ENCODE measurements at places on chromosomes 3 and 15. TPM values are rescaled to one million over a fixed set of nuclear protein-coding genes. Genes with fewer than 3 reads are reported as not detected.

Gene OR5K2
- not detected for total RNA-seq

Gene TMCO5A
- not detected for total RNA-seq

Gene PARP15
- not detected for total RNA-seq

Gene GATA2
- total RNA-seq = 89.1 TPM

Gene GHSR
- total RNA-seq = not detected

Gene PIERCE2
- total RNA-seq = 0.62 TPM

Gene WDR93
- total RNA-seq = not detected

Gene GASK1A
- total RNA-seq = not detected

- no peaks in the 10 kb centered on the region for H3K4me1 ChIP-seq
- no peak overlapping the region for H3K4me3 ChIP-seq
- no peak overlapping the region for H3K27ac ChIP-seq
- H3K27me3 ChIP-seq = peaks cover 5% of the 10 kb centered on the region
- no peak for DNase-seq
Observed at GRCh38 chr3:69830147-69830546, 90.9 kb downstream of the MITF start.

GRCh38 chr3:17845026-17845812 is 102.8 kb upstream of the TBC1D5 start:
- peaks cover 27% of the 10 kb centered on the region for H3K4me1 ChIP-seq
- no peak overlapping the region for H3K27ac ChIP-seq
- H3K4me3 ChIP-seq = no peak overlapping the region
- no peaks in the 10 kb centered on the region for H3K36me3 ChIP-seq

- H3K36me3 ChIP-seq = no peaks in the 10 kb centered on the region
- DNase-seq = no peak
- H3K4me3 ChIP-seq = no peak overlapping the region
Observed at GRCh38 chr3:5007873-5008272, 28.6 kb downstream of the BHLHE40 start.

DNA sequence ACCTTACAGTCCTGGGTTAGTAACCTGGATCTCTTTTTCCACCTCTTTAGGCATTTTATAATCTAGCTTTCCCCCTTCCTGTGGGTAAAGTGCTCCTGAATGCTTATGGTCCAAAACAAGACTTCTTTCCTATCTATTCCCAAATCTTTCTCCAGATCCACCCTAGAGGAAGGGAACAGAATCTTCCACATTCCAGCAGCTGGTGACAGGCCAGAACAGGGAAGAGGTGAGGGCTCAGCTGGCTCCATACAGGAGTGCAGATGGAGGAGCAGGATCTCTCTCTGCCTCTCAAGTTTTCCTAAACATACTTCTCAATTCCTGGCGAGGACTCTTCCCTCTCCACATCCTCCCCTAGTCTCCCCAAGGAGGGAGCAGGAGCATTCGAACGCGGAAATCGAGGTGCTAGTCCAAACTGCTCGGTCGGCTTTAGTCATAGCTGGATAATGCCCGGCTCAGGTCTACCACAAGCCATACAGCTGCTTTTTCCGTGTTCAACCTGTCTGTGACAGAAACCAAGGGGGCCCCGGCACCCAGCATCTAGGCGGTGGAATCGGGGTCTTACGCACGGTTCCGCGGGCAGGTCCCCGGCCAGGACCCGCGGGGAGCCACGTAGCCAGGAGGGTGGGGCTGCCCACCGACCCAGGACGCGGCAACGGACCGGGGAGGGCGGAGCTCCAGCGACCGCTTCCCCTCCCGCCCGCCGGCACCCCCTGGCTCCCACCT is 4.0 kb downstream of the RASSF1 start:
- H3K4me1 ChIP-seq = peaks cover 59% of the 10 kb centered on the region
- peaks cover 6% of the 10 kb centered on the region for H3K27me3 ChIP-seq
- DNase-seq = peak; percentile 28
- peaks cover 34% of the 10 kb centered on the region for H3K36me3 ChIP-seq

- H3K36me3 ChIP-seq = peaks cover 30% of the 10 kb centered on the region
- no peaks in the 10 kb centered on the region for H3K27me3 ChIP-seq
- DNase-seq = no peak
- H3K4me1 ChIP-seq = peaks cover 6% of the 10 kb centered on the region
Observed at GRCh38 chr3:123110282-123110975, 43.6 kb downstream of the PDIA5 start.

- peaks cover 5% of the 10 kb centered on the region for H3K27me3 ChIP-seq
- peaks cover 25% of the 10 kb centered on the region for H3K4me1 ChIP-seq
- H3K36me3 ChIP-seq = peaks cover 13% of the 10 kb centered on the region
- DNase-seq = no peak
Observed at GRCh38 chr15:75148280-75148679, 53.4 kb upstream of the C15orf39 start.

GRCh38 chr15:73685981-73686380 is 1.8 kb downstream of the CD276 start:
- no peaks in the 10 kb centered on the region for H3K36me3 ChIP-seq
- H3K27me3 ChIP-seq = no peaks in the 10 kb centered on the region
- H3K4me1 ChIP-seq = peaks cover 29% of the 10 kb centered on the region
- peak overlapping the region; percentile 86 for H3K4me3 ChIP-seq

DNA sequence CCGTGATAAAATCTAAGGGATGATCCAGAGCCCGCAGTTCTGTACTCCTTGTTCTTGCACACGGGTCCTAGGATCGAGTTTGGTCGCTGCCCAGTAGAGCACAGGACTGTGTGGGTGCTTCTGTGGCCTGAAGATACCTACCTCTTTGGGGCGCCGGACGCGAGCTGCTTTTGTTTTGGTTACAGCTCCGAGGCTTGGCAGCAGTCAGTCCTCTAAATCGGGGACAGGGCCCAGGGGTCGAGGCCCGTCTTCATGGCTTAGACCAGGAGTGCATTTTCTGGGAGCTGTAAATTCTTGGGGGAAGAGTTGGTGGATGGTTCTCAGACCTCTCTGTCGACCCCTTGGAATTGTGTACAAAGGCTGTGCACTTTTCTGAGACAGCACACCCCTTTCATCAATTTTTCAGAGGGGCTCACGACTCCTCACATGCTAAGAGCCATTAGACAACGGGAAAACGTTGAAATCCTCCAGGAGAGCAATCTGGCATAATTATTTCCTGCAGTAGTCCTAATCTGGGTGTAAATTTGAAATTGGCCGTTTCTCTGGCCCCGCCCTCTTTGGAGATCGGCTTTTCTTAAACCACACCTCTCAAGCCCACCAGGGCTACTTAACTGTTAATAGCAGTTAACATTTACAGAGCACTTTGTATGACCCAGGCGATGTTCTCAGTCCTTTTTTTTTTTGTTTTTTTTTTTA is 928 bp downstream of the CEP97 start:
- H3K4me3 ChIP-seq = peak overlapping the region; percentile 99
- no peak for DNase-seq
- H3K27me3 ChIP-seq = no peaks in the 10 kb centered on the region
- H3K27ac ChIP-seq = peak overlapping the region; percentile 96

- H3K27me3 ChIP-seq = peaks cover 24% of the 10 kb centered on the region
- no peak for DNase-seq
- peak overlapping the region; percentile 95 for H3K4me3 ChIP-seq
- peaks cover 13% of the 10 kb centered on the region for H3K36me3 ChIP-seq
- H3K27ac ChIP-seq = peak overlapping the region; percentile 26
Observed at GRCh38 chr3:158106766-158107471, 699 bp upstream of the SHOX2 start.

- peaks cover 10% of the 10 kb centered on the region for H3K36me3 ChIP-seq
- H3K4me3 ChIP-seq = peak overlapping the region; percentile 99
- no peak for DNase-seq
- peak overlapping the region; percentile 99 for H3K27ac ChIP-seq
Observed at GRCh38 chr3:132660811-132661070, 612 bp downstream of the UBA5 start.

DNA sequence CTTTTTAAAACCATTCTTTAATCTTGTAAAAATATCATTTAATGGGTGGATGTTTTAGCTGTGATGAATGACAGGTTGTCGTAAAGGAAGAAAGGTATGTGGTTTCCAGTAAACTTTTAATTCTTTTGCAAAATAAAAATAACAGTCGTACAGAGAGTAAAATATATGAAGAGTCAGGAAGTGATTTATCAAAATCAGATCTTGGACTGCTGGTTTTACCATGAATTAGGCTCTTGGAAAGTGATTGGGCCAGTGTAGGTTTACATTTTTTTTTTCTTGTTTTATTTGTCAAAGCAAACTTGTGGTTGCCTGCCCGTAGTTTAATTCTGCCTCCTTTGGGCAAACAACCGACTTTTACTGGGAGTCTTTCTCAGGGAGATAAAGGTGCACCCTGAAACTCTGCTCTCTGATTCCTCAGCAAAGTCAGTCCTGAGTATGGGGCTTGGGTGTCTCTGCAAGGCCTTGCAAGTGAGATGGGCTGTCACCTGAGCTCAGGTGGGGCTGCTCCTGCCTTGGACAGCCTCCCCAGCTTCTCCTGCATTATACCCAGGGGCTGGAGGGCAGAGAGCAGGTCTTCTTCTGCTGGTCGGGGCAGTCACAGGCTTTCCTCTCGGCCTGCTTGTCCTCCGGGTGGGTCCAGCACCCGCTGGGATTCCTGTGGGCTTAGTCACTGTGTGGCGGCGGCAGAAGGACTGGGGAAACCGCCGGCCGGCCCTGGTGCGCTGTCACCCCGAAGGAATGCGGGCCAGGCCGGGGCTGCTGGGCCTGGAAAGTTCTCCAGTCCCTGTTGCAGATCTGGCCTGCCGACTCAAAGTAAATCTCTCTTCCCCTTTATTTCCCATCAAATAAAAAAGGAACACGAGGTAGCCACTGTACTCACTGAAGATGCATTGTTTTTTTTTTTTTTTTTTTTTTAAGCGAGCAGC is 79.0 kb downstream of the IGF1R start:
- peak overlapping the region; percentile 86 for H3K4me3 ChIP-seq
- peaks cover 19% of the 10 kb centered on the region for H3K36me3 ChIP-seq

DNA sequence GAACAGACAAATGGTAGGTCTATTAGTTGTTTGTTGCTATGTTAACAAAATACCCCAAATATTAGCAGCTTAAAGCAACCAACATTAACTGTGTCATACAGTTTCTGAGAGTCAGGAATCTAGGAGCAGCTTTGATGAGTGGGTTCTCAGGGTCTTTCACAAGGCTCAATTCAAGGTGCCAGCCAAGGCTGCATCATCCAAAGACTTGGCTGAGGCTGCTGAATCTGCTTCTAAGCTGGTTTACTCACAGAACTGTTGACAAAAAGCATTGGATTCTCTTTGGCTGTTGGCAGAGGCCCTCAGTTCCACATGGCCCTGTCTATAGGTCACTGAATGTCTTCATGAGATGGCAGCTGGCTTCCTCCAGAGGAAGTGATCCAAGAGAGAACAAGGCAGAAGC is 40.3 kb upstream of the TSC22D2 start:
- peak overlapping the region; percentile 46 for H3K27ac ChIP-seq
- H3K4me1 ChIP-seq = peaks cover 66% of the 10 kb centered on the region
- H3K27me3 ChIP-seq = no peaks in the 10 kb centered on the region

- no peak for DNase-seq
- H3K27ac ChIP-seq = peak overlapping the region; percentile 81
- H3K4me3 ChIP-seq = peak overlapping the region; percentile 68
- no peaks in the 10 kb centered on the region for H3K27me3 ChIP-seq
Observed at GRCh38 chr3:11510001-11510340, 133.7 kb downstream of the VGLL4 start.

DNA sequence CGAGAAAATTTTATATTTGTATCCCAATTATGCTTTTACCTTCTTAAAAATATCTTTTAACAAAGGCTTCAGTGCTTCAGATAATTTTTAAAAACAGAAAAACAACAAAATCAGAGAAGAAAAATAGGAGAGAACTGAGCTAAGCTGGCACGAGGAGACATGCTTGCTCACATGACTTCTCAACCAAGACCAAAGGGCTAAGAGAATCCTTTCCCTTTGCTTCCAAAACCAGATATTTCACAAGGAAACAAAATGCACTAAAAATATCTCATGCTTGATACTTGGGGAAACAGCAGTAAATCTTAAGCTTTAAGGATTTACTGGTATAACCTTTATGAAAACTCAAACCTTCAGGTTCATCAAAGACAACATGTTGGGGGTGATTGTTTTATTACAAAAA is 58.4 kb downstream of the CAPN7 start:
- peaks cover 17% of the 10 kb centered on the region for H3K4me1 ChIP-seq
- H3K4me3 ChIP-seq = no peak overlapping the region
- no peak for DNase-seq
- no peaks in the 10 kb centered on the region for H3K36me3 ChIP-seq
- H3K27me3 ChIP-seq = peaks cover 2% of the 10 kb centered on the region

- H3K36me3 ChIP-seq = peaks cover 13% of the 10 kb centered on the region
- H3K27ac ChIP-seq = no peak overlapping the region
Observed at GRCh38 chr15:52163321-52164190, 27.6 kb downstream of the GNB5 start.

DNA sequence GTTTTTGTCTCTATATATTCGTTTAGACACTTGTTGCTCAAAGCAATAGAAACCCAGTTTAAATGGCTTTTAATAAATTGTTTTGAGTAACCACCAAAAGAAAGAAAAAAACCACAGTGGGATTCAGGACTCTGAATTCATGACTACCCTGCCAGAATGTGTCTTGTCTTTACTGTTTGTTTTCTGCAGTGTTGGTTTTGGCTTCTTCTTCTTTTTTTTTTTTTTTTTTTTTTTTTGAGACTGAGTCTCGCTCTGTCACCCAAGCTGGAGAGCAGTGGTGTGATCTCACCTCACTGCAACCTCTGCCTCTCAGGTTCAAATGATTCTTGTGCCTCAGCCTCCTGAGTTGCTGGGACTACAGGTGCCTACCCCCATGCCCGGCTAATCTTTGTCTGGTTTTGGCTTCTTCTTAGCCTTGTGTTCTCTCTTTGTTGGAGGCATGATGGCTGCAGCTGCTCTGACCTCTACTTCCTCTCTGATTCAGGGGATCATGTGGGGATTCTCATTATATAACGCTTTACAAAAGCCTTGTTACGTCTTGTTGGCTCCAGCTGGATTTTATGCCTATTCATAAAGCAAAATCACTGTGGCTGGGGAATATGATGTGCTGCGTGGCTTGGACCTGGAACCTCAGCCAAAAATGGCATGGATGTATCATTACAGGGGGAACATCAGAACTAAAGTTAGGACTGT is 54.0 kb downstream of the PLS1 start:
- no peak overlapping the region for H3K4me3 ChIP-seq
- H3K4me1 ChIP-seq = peaks cover 10% of the 10 kb centered on the region
- H3K27ac ChIP-seq = no peak overlapping the region
- DNase-seq = no peak
- H3K27me3 ChIP-seq = no peaks in the 10 kb centered on the region

DNA sequence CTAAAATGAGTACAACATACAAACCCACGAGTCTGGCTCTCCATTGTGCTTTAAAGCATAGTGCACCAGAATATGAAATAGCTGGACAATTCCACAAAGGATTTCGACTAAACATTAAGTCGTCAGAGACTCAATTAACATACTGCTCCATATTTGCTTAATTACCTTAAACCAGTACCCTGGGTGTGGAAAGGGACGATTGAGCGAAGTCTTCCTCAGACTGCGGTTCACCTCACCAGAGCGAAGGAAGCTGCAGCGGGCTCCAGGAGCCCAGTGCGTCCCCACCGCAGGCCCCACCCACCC is 218 bp upstream of the TRPC1 start:
- H3K27me3 ChIP-seq = peaks cover 5% of the 10 kb centered on the region
- H3K4me1 ChIP-seq = peaks cover 21% of the 10 kb centered on the region
- peak overlapping the region; percentile 94 for H3K4me3 ChIP-seq
- DNase-seq = no peak

GRCh38 chr3:141434255-141434654 is 52.6 kb upstream of the RASA2 start:
- 0 out of 2 replicates have a peak overlapping the region, but pooled peaks have one; percentile 7 for H3K27ac ChIP-seq
- no peaks in the 10 kb centered on the region for H3K27me3 ChIP-seq
- peaks cover 49% of the 10 kb centered on the region for H3K4me1 ChIP-seq
- DNase-seq = no peak
- H3K36me3 ChIP-seq = peaks cover 39% of the 10 kb centered on the region
- H3K4me3 ChIP-seq = no peak overlapping the region

GRCh38 chr15:90929246-90930019 is 2.9 kb downstream of the HDDC3 start:
- H3K27me3 ChIP-seq = no peaks in the 10 kb centered on the region
- H3K4me1 ChIP-seq = peaks cover 39% of the 10 kb centered on the region
- no peak for DNase-seq
- peak overlapping the region; percentile 87 for H3K4me3 ChIP-seq
- H3K36me3 ChIP-seq = no peaks in the 10 kb centered on the region

Measured in HFFc6 (cell line).